ENCODE measurements at places on chromosomes 12 and 14. TPM values are rescaled to one million over a fixed set of nuclear protein-coding genes. Genes with fewer than 3 reads are reported as not detected.
A peak's percentile ranks its signal among the peaks of the same experiment; 100 is the strongest.

- no peak for DNase-seq
These were observed 79.6 kb upstream of the SLC38A2 start for GRCh38 chr12:46452061-46452615.

- DNase-seq = no peak
These were observed 37.5 kb downstream of the PRORP start for GRCh38 chr14:35159742-35160409.

DNA sequence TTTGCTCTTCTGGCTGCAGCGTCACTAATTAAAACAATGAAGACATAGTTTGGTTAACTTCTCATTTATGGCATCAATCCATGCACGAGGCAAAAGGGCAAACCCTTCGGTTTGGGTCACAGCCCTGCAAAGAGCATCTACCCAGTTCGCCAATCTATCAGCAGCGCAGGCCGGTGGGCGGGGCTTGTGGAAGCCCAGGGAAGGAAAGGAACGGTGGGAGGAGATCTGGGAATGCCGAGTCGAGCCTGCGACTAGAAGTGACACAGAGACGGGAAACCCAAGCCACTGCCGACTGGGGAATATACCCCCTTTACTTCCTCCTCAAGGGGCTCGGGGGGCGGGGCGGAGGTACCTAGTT lies 466 bp downstream of the KICS2 start:
- peak; percentile 76 for DNase-seq

DNA sequence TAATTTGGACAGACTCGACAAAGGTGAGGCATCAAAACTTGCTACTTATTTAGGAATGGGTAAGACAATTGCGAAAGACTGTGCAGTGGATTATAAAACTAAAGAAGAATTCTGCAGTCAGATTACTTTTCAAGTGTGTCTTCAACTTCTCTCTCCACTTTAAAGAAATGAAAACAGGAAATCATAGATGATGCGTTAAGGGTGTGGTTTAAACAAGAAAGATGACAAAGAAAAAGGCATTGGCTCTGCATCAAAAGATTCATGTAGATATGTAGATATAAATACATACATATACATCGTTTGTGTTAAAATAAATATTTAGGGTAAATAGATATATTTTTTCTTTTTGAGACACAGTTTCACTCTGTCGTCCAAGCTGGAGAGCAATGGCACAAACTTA lies 74.6 kb upstream of the PARP11 start:
- no peak for DNase-seq

DNA sequence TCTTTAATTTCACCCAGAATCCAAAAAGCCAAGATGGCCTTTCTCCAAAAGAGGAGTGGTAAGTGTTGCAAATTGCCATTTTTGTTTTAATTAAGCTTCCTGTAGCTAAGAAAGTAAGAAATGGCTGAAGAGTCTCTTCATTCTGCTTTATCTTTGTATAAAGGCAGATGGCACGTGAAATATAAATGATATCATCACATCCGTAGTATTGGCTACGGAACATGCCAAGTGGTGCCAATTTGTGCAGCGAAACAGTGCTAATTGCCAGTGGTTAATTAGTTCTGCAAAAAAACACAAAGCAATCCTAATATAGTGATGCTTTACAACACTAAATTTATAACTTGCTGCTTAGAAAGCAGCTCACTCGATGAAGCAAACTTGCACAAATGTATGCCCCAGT lies 29.4 kb downstream of the PLEKHG7 start:
- DNase-seq = no peak

DNA sequence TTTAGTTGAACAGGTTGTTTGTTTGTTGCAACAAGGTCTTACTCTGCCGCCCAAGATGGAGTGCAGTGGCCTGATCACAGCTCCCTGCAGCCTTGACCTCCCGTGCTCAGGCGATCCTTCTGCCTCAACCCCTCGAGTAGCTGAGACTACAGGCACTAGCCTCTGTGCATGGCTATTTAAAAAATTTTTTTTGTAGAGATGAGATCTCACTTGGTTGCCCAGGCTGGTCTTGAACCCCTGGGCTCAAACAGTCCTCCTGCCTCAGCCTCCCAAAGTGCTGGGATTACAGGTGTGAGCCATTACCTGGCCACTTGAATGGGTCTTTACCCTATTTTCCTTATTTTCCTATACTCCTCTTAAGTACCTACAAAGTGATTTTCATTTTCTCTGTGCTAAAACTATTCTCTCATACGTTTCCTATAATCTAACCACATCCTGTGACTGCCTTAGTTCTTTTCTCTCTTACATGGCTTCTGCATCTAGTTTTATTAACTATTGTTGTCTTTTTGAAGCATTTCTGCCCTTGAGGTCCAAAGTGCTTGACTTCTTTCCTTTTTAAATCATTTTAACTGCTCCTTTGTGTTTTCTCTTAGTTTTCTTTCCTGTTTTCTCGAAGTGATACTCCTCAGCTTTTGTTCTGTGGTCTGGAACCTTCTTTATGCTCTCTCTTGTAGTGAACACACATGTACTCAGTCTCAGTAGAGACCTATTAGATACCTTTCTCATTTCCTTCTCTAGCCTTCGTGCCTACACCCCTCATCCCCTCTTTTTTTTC lies 14.1 kb downstream of the GPX2 start:
- DNase-seq = no peak

- DNase-seq = peak; percentile 21
These were observed 2.8 kb downstream of the KLRC4 start for GRCh38 chr12:10406725-10407124.

DNA sequence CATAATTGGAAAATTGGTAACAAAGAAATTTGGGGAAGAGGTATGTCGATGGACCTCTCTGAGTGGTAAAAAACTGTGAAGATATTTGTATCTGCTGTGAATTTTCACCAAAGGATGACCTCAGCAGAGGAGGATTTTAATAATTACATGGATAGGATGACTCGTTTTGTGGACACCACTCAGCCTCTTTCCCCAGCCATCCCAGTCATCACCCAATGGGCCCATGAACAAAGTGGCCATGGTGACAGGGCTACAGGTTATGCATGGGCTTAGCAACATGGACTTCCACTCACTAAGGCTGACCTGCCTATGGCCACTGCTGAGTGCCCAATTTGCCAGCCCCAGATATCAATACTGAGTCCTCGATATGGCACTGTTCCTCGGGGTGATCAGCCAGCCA lies 577.5 kb upstream of the FBXO33 start:
- no peak for DNase-seq

DNA sequence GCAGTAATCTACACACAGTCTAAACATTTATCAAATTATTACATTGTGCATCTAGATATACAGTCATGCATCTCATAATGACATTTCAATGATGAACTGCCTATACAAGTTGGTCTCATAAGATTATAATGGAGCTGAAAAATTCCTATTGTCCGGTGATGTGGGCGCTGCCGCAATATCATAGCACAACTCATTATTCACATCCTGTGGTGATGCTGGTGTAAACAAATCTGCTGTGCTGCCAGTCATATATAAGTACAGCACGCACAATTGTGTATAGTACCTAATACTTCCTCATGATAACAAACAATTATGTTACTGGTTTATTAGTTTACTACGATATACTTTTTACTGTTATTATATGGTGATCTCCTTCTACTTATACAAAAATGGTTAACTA lies 768.8 kb upstream of the NOVA1 start:
- DNase-seq = no peak

GRCh38 chr12:107660861-107661415 lies 24.7 kb upstream of the PWP1 start:
- no peak for DNase-seq

- no peak for DNase-seq
These were observed 31.7 kb downstream of the TNFAIP2 start for GRCh38 chr14:103155010-103155409.

GRCh38 chr14:77615361-77616132 lies 890 bp downstream of the SPTLC2 start:
- DNase-seq = no peak

- DNase-seq = peak; percentile 79
These were observed 18.3 kb downstream of the SLC17A8 start for GRCh38 chr12:100375038-100375735.

DNA sequence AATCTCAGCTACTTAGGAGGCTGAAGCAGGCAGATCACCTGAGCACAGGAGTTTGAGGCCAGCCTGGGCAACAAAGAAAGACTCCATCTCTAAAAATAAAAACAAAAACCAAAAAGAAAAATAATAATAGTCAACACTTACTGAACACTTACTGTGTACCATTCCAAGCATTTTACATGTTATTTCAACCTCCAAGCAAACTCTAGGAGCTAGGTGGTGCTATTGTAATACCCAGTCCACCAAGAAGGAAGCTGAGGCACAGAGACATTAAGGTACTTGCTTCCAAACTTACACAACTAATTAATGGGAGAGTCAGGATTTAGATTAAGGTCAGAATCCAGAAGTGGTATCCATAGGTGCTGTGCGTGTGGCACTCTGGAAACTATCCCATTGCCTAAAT lies 13.7 kb upstream of the OR6J1 start:
- DNase-seq = peak; percentile 15

DNA sequence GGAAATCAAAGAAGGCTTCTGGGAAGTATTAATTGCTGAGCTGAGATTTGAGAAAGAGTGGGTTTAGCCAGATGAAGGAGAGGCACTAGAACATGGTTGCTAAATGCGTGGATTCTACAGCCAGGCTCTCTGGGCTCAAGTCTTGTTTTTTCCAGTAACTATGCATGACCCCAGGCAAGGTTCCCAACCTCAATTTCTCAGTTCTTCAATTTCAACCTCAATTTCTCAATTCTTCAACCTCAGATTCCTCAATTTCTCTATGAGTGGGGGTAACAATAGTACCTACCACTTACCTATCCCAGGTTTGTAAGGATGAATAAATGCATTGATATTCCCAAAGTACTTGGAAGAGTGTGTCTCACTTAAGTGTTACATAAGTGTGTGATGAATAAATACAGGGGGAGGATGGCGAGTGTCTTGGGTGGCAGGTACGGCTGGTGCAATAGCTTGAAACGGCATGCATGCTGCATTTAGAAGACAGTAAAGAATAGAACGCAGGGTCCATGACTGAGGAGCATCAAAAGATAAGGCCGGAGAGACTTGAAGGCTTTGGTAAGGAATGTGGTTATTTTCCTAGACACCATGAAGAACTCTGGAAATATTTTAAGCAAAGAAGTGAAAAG lies 149.1 kb upstream of the ATP2B1 start:
- no peak for DNase-seq

GRCh38 chr12:116317986-116318575 lies 40.6 kb upstream of the MED13L start:
- DNase-seq = no peak

GRCh38 chr12:79438480-79439174 lies 252.1 kb downstream of the PAWR start:
- DNase-seq = no peak

GRCh38 chr12:78210894-78211302 lies 380.2 kb downstream of the NAV3 start:
- no peak for DNase-seq

GRCh38 chr12:102388469-102388868 lies 91.9 kb downstream of the IGF1 start:
- DNase-seq = no peak

GRCh38 chr14:50875359-50876070 lies 3.7 kb downstream of the ABHD12B start:
- DNase-seq = no peak

GRCh38 chr12:75635606-75636444 lies 124.4 kb upstream of the KRR1 start:
- no peak for DNase-seq

DNA sequence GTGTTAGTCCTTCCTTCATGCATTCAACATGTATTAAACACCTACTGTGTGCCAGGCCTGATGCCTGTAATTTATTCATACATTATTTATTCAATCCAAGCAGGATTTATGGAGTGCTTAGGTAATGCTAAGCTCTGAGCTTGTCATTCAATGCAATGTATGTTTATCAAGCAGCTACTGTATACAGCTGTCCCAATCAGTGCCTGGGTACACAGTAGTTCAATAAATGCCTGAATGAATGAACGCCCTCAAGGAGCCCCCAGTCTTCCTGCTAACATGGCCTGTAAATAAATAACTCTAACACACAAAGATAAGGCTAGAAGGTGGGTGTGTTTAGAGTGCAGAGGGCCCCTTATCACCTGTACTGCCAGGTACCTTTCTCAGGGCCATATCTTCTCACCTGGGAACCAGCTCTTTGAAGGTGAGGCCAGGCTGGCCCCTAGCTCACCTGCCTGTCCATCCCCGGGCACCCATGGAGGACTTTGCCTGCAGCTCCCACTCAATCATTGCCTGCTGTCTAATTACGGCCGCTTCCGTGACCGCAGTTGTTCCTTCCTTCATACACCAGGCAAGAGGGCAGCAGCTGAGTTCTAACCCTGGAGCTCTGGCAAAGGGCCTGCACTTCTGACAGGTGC lies 20.0 kb upstream of the KDM2B start:
- DNase-seq = no peak

- DNase-seq = no peak
These were observed 58.2 kb downstream of the GALNT9 start for GRCh38 chr12:132270969-132271754.

DNA sequence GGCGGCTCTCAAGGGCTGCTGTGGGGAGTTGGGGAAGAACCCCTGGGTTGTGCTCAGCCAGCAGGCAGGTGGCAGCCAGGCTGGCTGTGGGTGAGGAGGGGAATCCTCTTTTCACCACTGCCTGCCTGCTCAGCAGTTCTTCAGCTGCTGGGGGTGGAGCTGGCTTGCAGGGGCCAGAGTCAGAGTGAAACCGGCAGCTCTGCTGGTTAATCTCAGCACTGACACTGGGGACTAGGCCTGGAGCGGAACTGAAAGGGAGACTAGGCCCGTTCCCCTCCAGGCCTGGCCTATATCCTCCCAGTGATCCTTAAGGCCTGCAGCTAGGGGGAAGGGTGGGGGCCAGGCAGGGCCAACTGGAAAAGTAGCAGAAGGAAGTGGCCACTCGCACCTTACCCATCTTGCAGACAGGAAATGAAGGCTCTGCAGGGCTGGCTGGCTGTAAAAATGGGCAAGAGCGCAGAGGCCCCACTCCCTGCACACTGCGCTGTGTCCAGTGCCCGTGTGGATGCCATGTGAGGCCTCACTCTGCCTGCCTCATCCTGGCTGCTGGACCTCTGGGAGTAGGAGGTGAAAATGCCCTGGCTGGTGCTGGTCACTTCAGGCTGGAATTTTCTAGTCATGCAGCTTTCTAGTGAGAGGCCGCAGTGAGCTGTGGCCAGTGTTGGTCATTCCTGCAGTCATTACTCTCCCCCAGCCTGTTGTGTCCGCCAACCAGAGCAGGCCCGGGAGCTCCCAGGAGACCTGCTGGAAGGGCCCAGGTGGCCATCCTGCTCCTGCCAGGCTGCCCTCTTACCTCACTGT lies 39.4 kb downstream of the SH2B3 start:
- no peak for DNase-seq

GRCh38 chr14:104800015-104800770 lies 708 bp upstream of the ZBTB42 start:
- peak; percentile 80 for DNase-seq

Gene REM2
- 0.23 TPM for polyA plus RNA-seq

Gene MGP
- polyA plus RNA-seq = 190 TPM

Gene CLEC12A
- 0.56 TPM for polyA plus RNA-seq

Gene EFS
- 56.9 TPM for polyA plus RNA-seq

Gene TAS2R14
- 2.5 TPM for polyA plus RNA-seq

Gene CMAS
- polyA plus RNA-seq = 28.5 TPM

Gene TAMALIN
- polyA plus RNA-seq = 20.7 TPM

Gene TAS2R46
- polyA plus RNA-seq = not detected

Gene GALNT6
- 0.57 TPM for polyA plus RNA-seq

Gene AQP2
- polyA plus RNA-seq = not detected

Gene ESYT1
- 87.7 TPM for polyA plus RNA-seq

Gene PSMC6
- polyA plus RNA-seq = 88.8 TPM
